Neural crest cell (in vitro differentiated cells): ENCODE measurements at places on chromosomes 4 and X.
A peak's percentile ranks its signal among the peaks of the same experiment; 100 is the strongest.

DNA sequence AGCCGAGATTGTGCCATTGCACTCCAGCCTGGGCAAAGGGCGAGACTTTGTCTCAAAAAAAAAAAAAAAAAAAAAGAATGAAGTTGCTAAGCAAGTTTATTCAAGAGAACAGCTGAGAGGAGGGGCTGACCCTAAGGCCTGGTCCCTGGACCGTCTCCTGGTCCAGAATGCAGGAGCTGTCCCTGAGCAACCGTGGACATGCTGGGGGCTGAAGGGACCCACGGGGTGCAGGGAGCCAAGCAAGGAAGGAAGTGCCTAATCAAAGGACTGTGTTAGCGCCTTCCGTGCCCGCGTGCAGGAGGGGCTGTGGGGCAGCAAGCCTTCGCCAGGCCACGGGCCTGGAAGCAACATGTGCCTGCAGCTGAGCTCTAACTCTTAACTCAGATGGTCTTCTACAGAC lies 39.1 kb upstream of the CDKN2AIP start:
- no peak for DNase-seq

- DNase-seq: peak; percentile 8
Measured at GRCh38 chrX:136209016-136209738, 42.0 kb downstream of the MAP7D3 start.

DNA sequence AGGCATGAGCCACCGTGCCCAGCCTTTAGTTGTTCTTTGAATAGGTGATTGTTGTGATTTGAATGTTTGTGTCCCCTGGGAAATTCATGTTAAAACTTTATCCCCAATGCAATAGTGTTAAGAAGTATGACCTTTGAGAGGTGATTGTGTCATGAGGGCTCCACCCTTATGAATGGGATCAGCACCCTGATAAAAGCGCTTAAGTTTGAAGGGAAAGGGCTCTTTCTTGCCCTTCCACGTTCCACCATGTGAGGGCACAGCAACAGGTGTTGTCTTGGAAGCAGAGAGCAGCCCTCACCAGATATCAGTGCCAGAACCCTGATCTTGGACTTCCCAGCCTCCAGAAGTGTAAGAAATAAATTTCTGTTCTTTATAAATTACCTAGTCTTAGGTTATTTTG lies 33.7 kb upstream of the RP2 start:
- no peak for DNase-seq

DNA sequence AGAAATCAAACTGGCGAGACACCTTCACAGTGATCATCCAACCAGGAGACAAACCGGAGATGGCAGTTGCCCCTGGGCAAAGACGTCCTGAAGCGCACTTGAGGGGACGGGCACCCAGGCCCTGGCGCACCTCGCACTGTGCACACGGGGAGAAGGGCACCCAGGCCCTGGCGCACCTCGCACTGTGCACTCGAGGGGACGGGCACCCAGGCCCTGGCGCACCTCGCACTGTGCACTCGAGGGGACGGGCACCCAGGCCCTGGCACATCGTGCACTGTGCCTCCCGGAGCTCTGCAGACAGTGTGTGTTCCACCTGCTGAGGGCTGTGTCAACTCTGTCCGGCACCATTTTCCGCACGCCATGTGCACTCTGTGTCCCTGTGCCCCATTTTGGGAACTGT lies 34.6 kb upstream of the CPLX1 start:
- DNase-seq: no peak

GRCh38 chrX:105167233-105167632 lies 53.3 kb downstream of the TEX13A start:
- no peak for DNase-seq

DNA sequence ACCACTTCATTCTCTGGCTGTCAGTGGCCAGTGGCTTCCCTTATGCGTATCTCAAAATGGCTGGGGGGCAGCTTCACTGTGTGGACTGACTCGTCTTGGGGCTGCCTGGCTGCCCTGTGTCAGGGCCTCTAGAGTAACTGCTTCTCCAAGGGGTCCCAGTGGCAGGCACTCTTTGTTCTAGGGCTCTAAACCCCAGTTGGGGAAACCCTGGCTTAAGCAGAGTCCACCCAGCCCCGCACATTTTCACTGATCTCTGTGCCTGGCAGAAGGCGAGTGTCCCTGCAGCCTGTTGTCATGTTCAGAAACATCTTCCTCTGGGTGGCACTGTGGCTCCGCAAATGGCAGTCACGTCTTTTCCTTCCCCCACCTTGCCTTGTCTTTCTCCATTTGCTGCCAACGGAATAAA lies 59.7 kb downstream of the NBDY start:
- DNase-seq: no peak

GRCh38 chr4:10416441-10416840 lies 40.8 kb downstream of the ZNF518B start:
- DNase-seq: no peak

- DNase-seq: no peak
Measured at GRCh38 chr4:26830701-26831100, 29.9 kb upstream of the STIM2 start.

- DNase-seq: no peak
Measured at GRCh38 chr4:147884536-147884935, 152.6 kb downstream of the ARHGAP10 start.

- no peak for DNase-seq
Measured at GRCh38 chr4:182554736-182555135, 311.5 kb downstream of the TENM3 start.

DNA sequence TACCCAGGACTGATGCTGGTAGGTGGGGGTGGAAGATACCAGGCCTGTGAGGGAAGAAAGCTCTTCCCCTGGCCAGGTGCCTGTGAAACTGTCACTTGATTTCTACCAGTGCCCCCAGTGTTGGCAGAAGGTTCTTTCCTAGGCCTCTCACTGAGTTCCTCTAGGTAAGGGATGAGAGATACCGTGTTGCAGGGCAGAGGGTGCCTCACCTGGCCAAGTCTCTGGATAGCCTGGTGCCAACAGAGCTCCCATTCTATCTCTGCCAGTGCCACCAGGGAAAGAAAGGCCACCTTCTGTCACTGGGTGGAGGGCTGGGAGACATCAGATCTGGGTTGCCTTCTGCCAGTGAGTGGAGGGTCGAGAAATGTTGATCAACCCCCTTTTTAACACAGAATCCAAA lies 94.1 kb downstream of the RTL5 start:
- DNase-seq: no peak

DNA sequence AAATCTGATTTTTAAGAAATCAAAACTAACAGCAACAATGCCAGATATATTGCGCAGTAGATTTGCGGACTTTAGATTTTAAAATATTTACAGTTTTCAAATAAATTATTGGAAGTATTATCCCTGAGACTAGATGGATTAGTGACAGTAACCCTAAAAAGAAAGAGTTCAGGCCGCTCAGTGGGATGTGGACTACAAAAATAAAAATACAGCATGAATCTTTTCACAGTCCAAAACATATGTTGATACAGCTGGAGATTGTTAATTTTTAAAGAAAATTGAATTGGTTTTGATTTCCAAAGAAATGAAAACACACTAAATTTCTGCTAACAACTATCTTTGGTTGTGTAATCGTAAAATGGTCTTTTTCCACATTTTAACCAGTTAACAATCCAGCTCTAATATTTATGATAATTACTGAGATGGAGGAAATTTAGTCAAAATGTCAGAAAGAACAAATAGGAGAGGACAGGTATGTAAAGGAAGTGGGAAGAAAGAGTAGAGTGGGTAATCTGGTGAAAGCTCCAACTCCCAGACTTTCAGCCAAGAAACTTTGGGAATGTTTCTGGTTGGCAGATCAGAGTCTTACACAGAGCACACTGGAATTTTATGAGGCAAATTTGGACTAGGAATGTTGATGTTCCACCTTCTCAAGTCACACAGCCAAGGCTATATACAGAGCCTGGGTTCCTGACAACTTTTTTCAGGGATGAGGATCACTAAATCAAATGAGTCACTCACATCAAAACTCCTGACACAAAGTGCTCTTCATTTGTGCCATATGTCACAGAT lies 15.1 kb downstream of the C4orf36 start:
- DNase-seq: no peak

DNA sequence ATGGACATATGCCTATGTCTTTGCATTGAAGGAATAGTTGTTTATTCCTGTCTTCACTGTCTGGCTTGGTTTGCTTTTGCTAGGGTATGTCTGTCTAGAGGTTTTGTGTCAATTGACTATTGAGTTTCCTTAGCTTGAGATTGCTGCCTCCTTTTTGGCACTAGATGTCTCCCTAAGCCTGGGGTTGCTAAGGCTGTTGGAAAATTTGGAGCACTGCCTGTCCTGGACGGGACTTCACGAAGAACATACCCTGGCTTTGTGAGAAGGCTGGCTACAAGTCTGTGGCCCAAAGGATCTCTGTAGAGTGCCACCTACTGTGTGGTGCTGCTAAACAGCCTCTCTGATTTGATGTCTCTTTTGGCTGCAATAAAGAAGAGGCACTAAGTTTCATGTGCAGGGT lies 183.8 kb upstream of the NUDT10 start:
- no peak for DNase-seq

DNA sequence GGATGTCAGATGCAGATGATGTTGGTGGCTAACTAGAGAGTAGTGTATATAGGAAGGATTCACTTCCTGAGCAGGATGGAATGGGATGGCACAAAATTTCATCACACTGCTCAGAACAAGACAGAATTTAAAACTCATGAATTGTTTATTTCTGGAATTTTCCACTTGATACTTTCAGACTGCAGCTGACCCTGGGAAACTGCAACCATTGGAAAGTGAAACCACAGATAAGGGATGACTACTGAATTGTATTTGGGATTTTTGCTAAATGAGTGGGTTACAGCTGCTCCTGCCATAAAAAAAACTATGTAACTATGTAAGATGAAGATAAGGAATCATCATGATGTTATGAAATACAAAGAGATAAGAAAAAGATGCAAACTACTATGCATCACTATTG lies 51.4 kb downstream of the NPY5R start:
- DNase-seq: no peak

GRCh38 chr4:141524116-141524515 lies 112.3 kb upstream of the IL15 start:
- no peak for DNase-seq

GRCh38 chrX:81229229-81229628 lies 27.3 kb downstream of the SH3BGRL start:
- DNase-seq: no peak

DNA sequence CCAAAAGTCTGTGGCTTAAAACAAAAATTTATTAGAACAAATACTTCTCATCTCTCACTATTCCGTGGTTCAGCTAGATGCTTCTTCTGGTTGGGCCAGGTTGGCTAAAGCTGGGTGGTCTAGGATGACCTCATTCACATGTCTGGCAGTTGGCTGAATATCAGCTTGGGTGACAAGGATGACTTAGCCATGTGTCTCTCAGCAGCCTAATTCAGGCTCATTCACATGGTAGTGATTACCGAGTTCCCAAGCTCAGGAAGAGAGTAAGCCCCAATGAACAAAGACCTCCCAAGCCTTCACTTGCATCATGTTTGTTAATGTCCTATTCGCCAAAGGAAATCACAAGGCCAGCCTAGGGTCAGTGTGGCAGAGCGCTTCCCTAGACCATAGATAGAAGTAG lies 119.4 kb downstream of the FANCB start:
- DNase-seq: no peak

GRCh38 chrX:69237236-69237635 lies 72.0 kb upstream of the PJA1 start:
- no peak for DNase-seq

- no peak for DNase-seq
Measured at GRCh38 chr4:166816890-166817289, 417.4 kb downstream of the SPOCK3 start.

- no peak for DNase-seq
Measured at GRCh38 chrX:53223068-53223693, 1.8 kb downstream of the KDM5C start.

GRCh38 chr4:1232661-1233621 lies 16.0 kb downstream of the CTBP1 start:
- DNase-seq: peak; percentile 56

- DNase-seq: no peak
Measured at GRCh38 chrX:725971-726370, 95.4 kb downstream of the SHOX start.
